RPMI7951 (cell line): ENCODE measurements at places on chromosomes 16 and 17.
A peak's percentile ranks its signal among the peaks of the same experiment; 100 is the strongest.

DNA sequence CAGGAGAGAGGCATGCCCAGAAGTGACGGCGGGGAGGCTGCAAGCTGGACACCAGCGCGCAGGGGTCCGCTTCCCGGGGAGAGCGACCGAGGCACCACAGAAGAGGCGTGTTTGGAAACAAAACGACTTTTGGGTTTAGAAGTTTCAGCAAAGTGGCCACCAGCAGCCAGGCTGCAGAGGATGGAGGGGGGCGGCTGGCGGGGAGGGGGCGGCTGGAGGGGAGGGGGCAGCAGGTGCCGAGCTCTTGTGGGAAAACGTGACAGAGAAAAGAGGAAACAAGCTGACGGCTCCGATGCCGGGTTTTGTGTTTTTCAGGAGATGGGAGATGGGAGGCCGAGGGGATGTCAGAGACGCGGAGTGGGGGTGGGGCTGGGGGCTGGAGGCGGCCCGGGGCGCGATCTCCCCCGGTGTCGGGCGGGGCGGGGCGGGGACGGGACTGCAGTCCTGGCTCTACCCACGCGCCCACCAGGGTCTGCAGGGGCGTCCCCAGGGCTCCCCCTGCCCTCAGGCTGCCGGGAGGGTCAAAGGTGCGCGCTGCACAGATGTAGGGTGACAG is 32.1 kb upstream of the RPH3AL start:
- no peak for DNase-seq

DNA sequence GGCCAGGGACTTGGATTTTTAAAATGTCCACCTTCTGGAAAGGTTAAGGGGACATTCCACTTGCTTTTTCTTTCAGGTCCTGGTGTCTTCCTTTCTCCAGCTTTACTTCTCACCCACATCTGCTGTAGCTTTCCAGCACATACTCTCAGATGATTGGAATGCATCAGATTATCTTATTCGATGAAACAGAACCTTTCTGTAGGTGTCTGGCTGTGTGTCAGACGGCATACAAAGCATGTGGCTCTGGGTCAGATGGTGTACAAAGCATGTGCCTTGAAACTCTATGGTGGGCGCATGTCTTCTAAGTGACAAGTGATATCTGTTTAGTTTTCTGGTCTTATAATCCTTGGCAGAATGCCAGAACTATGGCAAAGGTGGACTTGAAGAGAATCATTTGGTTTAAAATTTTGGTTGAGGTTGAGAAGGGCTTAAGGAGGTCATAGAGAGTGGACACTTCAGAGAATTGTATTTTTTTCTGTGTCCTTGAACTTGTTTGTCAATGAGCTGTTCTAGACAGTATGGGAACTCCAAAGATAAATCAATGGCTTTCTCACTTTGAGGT is 125.3 kb downstream of the FTO start:
- peak; percentile 5 for DNase-seq

DNA sequence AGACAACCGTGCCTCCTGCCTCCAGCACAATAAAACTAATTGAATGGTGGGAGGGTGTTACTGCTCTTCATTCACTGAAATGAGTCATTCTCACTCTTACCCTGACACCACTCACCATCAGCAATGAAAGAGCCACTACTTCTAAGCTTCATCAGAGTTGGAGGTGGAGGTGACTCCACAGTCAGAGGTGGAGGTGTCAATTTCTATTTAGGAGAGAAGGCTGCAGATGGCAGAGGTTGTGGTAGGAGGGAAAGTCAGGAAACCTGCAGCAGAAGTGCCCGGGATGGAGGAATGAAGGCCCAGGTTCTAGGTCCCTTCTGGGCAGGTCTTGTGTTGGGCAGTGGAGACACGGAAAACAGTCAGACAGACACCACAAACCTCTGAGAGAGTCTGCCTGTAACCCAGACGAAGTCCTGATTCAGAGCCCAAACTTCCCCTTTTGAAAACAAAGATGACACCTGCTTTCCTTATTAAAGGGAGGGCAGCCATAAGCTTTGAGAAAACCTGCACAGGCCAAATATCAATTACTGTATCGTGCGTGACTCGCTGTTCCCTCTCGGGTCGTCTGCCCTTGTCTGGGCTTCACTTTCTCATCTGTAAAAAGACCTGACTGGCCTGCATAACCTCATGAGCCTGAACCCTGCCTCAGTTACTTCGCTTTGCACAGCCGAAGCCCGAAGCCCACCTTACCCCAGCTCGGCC is 668 bp downstream of the ATPAF2 start:
- no peak for DNase-seq

DNA sequence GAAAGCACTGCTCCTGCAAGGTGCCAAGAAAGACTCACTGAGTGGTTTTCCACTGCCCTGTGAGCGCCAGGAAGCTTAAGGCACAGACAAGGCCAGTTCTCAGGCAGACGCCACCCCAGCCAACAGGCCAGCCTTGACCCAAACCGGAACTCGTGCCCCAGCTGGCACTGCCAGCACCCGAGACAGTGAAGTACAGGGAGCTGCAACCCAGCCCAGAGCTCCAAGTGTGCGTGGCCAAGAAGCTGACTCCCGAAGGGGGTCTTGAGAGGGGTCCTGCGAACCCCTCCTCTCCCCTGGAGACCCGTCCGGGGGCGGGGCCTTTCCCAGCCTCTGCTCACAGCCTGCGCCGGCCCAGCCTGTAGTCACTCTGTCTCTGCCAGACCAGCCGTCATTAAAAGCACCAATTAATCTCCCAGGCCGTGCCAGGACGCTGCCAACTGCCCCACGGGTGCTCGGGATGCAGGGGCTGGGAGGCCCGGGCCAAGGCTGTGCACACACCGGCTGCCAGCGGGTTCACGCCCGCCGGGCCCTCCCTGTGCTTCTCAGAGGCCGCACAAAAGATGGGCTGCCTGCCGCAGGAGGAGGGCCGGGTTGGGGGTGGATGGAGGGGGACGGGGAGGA is 4.4 kb upstream of the SOX8 start:
- no peak for DNase-seq

DNA sequence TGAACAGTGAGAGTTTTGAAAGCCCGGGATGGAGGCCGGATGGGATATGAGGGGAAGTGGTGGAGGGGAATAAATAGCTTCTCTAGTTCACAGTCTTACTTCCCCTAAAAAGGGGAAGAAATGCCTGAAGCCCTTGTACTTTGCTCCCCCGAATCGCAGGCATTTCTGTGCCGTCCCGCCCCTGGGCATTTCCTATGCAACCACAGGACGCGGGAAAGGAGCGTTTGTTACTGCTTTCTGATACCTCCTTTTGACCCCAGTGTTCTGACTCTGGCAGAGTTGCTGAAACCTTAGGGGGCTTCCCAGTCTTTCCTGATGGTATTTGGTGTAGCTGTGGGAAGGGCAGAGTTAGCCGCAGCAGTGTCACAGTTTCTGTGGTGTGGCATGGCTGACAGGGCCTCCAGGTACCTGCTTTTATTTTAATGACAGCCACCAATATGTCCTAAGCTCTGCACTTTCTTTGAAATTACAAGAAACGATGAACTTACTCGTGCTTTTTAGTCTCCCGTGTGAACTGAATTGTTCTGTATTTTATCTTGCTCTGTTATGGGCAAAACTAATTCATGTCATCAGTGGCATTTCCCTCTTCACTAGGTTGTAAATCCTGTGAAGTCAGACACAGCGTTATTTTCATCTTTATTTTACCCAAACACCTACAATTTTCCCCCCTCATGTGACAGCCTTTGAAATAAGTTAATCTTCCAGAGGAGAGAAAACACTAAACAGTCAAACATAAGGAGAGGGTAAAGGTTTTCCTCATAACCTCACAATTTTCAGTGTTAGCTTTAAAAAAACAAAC is 27.1 kb downstream of the USP10 start:
- peak; percentile 28 for DNase-seq

DNA sequence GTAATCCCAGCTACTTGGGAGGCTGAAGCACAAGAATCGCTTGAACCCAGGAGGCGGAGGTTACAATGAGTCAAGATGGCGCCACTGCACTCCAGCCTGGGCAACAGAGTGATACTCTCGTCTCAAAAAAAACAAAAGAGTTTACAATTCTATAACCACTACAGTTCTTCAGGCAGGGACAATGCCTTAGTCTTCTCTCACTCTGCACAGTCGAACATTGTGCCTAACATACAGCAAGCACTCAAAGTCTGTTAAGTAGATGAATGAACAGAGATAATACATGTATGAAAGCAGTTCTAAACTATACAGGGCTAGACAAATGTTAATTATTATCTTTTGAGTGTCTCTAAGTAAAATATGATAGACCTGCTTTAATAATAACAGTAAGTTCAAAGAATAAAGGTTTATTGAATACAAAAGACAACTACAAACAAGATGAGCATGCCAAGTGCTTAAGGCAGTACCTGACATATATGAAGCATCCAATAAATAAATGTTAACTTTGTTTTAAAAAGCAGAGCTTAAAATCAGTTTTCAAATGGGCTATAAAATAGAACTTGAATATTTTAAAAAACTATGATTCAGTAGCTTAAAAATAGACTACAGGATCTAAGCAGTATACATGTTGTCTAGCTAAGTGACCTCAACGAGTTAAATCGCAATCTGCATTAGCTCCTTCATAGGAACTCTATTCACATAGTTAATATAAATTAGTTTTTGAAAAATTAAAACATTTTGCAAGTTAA is 19.3 kb downstream of the INTS2 start:
- no peak for DNase-seq

- no peak for DNase-seq
Measured at GRCh38 chr17:47221154-47221553, 12.0 kb downstream of the MYL4 start.

- DNase-seq, result no peak
Measured at GRCh38 chr17:49467175-49467574, 27.9 kb upstream of the NGFR start.

- peak; percentile 15 for DNase-seq
Measured at GRCh38 chr17:34827008-34827407, 134.3 kb downstream of the CCT6B start.

DNA sequence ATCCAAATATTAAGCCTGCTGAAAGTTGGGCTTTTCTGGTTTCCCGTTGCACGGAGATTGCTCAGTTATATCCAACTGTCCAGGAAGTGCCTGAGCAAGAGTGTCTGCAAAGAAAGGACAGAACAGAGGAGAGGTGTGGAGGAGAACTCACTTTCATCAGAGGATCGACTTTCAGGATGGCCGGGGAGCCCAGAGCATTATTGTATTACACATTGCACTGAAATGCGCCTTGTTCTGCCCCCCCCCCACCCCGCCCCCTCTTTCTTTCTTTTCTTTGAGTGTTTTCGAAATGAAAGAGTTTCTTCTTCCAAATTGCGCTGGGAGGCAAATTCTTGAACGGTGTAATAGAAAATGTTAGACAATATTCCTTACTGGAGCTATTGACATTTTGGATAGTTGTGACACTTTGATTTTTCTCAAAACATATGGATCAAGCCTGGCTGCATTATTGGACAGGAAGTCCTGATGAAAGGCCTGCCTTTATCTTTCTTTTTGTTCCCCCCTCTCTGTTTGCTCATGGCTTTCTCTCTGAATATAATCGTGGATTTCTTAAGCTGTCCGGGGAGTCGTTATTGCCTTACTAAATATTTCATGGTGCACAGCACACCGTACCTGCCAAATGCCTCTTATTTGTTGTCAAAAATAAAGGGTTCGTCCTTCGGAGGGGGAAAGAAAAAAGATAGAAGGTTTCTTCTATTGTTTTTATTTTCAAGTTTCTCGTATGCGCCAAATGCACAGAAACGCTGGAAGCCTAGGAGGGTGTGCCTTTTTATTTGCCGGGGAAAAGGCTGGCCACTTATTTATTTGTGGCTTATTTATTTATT is 110.8 kb downstream of the IRX3 start:
- peak; percentile 17 for DNase-seq

DNA sequence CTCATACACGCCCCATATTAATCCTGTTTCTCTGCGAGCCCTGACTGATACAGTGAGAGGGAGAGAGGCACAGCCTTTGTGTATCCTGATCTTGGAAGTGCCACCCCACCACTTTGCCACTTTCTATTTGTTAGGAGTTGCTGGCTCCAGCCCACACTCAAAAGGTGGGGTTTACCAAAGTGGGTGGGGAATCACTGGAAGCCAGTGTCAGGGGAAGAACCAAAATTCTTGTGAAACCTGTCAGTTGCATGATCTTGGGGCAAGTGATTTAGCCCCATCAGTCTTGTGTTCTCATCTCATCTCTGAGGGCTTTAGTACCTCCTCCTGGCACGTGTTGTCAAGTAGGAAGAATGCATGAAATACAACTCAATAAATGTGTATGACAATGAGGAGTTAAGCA is 119.5 kb downstream of the SOX9 start:
- no peak for DNase-seq

DNA sequence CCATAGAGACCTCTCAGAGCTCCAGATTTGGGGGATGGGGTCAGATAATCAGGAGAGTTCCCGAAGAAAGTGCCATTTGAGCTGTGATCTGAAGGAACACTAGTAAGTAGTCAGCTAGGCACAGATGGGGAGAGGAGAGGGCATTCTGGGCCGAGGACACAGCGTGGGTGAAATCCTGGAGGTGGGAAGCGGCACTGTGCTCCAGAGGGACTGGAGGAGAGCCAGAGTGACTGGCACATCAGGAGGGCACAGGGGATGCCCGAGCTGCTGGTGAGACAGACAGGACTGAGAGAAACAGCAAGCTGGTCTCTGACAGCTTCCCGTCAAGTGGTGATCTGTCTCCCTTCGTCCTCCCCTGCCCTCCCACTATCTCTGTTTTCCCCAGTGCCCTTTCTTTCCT is 40.6 kb downstream of the KNOP1 start:
- DNase-seq, result no peak

DNA sequence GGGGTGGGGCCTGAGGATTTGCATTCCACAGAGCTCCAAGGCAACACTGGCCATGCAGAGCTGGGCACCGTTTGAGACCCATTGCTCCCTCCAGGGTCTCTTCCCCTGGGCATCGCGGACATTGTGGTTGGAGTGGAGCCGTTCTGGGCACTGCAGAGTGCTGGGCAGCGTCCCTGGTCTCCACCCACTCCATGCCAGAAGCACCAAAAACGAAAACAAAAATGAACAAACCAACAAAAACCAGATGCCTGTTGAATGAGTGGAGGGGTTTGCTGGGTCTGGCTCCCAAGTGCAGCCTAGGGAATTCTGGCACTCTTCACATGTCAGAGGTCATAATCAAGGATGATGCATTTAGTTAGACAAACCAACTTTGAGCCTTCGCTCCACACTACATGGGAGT is 17.9 kb downstream of the WNT9B start:
- DNase-seq, result no peak
